ENCODE measurements at places on chromosomes 13 and 19. TPM values are rescaled to one million over a fixed set of nuclear protein-coding genes. Genes with fewer than 3 reads are reported as not detected.
A peak's percentile ranks its signal among the peaks of the same experiment; 100 is the strongest.

Gene POU2F2
- total RNA-seq, result 1.1 TPM

DNA sequence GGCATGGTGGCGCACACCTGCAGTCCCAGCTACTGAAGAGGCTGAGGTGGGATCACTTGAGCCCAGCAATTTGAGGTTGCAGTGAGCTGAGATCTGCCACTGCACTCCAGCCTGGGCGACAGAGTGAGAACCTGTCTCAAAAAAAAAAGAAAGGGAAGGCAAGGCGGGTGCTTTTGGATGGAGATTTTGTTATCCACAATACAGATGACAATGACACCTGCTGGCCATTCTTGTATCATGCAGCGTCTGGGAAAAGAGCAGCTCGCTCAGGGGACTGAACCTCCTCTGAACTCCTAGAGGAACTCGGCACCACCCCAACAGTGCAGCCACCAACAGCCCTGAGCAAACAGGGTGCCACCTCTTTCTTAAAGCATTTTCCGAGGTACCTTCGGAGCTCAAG lies 22.8 kb downstream of the HAUS8 start:
- no peak for DNase-seq

DNA sequence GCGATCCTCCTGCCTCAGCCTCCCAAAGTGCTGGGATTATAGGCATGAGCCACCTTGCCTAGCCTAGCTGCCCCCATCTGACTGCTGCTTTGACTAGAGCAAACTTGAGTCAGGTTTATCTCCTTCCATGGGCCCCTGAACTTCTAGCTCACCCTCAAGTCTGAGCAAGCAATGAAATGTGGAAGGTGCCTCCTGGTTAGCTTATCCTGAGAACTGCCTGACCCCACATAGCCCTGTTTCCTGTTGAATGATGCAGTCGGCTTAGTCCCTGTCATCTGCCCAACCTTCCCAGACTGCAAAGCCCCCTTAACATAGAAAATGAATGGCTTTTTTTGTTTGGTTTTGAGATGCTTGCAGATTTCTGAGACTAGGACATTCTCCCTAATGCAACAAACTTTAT lies 8.9 kb upstream of the TMEM160 start:
- no peak for DNase-seq

- no peak for DNase-seq
Observed at GRCh38 chr13:49840266-49840665, 47.8 kb upstream of the KPNA3 start.

GRCh38 chr19:48636859-48637448 lies at the start of gene DBP:
Gene DBP (minus strand): TSS chr19:48637379. CDS start chr19:48636994, 385 bp downstream.
- peak; percentile 53 for DNase-seq

DNA sequence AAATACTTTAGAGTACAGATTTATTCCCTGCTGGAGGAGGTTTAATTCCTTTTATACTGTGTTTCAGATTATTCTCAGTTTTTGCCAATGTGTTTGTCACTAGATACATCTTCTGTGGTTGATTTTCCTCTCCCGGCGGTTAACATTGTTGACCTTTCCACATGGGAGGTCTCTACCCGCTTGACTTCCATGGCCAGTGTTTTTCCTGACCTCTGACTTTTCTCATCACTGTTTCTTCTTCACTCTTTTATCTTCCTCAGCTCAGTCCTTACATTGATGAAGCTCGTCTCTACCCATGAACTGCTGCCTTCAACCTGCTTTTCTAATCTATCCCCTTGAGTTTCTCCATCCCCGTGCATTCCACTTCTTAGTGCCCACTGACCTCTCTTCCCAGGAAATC lies 517.4 kb downstream of the GPC6 start:
- DNase-seq, result no peak

- DNase-seq, result no peak
Observed at GRCh38 chr13:38417727-38418126, 68.1 kb downstream of the UFM1 start.

Gene FPR1
- 14.5 TPM for total RNA-seq

DNA sequence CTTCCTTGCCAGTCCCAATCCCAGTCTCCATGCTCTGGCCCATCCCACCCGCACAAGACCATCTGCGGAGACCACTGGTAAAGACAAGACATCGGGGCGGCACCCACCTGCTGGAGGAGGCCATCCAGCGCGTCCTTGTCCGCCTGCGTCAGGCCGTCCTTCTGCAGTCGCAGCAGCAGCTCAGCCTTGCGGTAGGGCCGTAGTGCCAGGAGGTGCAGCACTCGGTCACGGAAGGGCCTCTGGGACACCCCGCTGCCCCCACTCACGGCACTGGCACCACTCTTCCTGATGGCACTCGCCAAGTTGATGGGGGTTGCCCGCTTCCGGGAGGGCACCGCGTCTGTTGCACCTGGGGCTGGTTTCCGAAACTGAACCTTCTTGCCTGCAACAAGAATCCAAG lies 23.5 kb upstream of the ISYNA1 start:
- DNase-seq, result no peak

DNA sequence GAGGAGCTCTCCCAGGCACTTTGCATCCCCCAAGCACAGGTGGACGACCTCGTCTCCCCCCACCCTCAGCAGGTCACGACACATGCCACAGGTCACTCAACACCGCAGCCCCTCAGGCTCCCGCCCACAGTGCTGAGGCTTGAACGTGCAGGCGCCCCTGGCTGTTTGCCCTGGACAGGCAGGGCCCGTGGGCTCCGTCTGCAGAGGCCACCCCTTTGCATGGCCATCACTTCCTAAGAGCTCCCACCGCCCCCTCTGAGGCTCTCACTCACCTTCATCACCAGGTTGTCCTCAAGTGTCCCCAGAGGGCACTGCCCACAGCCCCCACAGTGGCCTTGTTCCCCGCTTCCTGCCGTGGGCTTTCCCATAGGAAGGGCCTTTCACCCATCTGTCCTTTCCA lies 132.1 kb upstream of the MCF2L start:
- DNase-seq, result no peak

DNA sequence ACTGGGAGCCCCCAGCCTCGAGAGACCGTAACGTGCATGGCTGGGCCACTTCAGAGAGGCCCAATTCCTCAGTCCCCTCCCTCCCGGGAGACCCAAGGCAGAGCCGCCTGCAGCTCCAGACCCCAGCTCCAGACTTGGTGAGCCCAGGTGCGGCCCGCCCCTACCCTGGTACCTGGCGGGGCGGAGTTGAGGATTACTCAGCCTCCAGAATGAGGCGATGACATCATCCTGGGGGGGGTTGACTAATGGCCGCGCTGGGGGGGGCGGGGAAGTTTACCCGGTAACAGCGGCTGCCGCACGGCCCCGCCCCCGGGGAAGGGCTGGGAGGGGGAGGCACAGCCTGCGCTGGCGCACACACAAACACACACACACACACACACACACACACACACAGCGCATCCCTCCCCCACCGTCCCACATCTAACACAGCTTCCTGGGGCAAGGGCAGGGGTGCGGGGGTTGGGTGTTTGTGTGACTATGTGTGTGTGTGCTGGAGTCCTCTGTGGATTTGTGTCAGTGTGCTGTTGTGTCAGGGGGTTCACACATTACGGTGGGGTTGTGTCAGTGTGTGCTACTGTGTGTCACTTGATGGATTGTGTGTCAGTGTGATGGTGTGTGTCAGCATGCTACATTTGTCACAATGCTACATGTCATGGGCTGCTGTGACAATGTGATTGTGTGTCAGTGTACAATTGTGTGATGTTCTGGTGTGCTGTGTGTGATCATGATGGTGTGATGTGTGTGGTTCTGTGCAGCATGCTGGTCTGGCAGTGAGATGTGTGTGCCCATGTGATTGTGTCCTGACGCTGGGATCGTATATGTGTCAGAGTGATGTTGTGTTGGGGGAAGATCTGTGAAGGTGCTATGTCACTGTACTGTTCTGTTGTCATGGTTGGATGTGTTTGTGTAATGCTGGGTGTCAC lies 10.3 kb upstream of the BBC3 start:
- peak; percentile 79 for DNase-seq

Gene SBK2
- total RNA-seq, result 181 TPM

DNA sequence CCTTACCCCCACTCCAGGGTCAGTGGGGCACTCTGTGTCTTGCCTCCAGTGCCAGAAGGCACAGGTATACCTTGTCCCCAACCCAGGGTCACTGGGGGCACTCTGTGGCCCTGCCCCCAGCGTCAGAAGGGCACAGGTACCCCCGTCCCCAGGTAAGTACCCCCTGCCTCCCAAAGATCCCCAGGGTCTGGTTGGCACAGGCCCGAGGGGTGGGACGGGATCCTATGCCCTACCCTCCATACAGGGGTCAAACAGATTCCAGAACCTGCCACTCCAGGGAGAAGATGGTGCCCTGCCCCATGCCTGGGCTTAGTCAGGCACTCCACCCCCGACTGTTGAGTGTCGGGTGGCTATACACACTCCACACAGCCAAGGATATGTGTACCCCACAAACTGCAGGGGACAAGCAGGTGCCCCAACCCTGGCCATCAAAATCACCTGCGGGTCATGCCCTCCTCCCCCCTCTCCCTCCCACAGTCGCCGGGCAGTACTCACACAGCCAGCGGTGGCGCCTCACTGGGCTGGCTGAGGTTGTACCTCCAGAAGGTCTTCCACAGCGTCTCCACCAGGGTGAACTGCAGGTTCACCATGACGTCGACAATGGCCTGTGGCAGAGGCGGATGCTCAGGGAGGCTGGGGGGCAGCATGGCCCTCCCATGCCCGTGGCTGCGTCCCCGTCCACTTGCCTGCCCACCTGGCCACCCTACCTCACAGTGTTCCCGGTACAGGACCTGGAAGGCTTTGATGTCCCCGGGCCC lies 13.8 kb downstream of the DCAF15 start:
- DNase-seq, result no peak

Measured in left cardiac atrium (tissue), 4 donors.